Fibroblast of skin of right biceps (primary cell): ENCODE measurements at places on chromosomes 3 and 15.

DNA sequence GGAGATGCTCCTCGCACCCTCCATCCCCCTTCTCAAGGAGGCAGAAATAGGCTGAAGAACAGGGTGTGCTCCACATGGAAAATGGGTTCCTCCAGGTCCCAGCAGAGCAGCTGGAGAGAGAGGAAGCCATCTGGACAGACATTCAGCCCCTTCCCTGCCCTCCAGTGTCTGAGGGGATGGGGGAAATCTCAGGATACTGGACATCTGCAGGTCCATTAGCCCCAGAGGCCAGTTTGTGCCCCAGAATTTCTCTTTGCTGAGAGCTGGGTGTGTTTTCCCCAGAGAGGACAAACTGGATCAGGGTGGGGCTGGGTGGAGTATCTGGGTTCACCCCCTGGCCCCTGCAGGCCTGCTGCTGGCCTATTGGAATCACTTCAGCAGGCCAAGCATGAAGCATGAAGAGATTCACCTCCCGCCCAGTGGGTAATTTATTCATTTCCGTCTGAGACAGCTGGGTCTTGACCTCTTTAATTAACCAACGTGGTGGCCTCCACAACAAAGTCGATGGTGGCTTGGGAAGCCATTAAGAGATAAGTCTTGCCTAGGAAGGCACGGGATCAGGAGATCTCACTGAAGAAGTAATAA lies 4.6 kb downstream of the FAM3D start:
- DNase-seq, result no peak

DNA sequence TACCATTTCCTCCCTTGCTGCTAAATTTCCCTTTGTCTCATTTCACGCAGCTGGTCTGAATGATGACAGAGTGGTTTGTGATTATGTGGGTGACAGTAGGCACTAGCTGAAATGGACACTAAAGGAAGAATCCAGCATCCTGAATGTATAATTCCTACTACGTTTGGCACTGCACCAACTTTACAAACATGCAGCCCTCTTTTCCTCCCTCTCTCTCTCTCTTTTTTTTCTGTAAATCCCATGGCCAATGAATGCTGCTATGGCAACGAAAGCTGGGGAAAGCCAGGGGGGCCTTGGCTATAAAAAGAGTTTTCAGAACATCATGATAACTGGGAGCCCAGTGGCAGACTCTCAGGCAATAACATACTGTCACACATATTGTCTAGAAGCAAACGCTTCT lies 367.2 kb upstream of the AGTR1 start:
- DNase-seq, result no peak

DNA sequence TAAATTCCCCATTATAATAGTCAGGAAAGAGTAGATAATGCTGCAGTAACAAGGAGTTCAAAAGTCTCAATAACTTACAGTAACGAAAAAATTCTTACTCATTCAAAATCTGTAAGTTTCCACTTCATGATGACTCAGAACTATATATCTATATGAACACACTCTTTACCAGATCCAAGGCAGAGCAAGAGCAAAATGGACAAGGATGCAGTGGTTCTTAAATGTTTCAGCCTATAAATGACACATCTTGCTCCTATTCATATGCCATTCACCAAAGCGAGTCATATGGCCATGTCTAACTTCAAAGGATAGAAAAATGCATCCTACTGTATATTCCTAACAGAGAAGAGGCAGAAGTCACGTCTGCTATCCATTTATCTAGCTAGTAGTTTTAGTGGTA lies 787.7 kb downstream of the NAALADL2 start:
- peak; percentile 31 for DNase-seq

DNA sequence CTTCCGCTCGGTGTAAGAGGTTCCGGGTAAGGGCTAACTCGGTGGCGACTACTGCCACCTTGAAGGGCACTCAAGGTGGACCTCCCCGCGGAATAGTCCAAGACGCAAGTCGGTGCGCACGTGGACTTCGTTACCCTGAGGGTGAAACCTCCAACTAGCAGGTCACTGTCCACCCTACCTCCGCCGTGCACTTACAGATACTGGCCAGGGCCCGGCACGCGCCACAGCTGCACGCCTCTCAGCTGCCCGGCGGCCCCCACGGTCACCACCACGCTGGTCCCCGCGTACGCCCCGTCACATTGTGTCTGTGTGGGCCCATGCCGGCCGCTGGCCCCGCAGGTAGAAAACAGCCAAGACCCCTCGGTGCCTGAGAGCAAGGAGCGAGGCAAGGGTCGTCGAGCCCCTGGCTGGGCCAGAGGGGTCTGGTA lies 1.1 kb downstream of the LTK start:
- no peak for DNase-seq

- no peak for DNase-seq
These were observed 82.6 kb downstream of the CEMIP start for GRCh38 chr15:80861731-80862170.

GRCh38 chr3:183975981-183976662 lies 41.6 kb downstream of the ABCC5 start:
- DNase-seq, result peak; percentile 61
